Activated CD4-positive, alpha-beta memory T cell treated with anti-CD3 and anti-CD28 coated beads, Interleukin-2, amount 10 ng/mL, durations not matched to agents 7 days and 5 days (primary cell): ENCODE measurements at places on chromosomes 13 and 19. TPM values are rescaled to one million over a fixed set of nuclear protein-coding genes. Genes with fewer than 3 reads are reported as not detected.

Gene CEACAM3
- total RNA-seq = not detected

Gene SH2D3A
- total RNA-seq = 26.4 TPM

Gene ZNF91
- total RNA-seq = 43.5 TPM

GRCh38 chr19:48190288-48190884 is 19.9 kb downstream of the ZSWIM9 start:
- peak; percentile 55 for DNase-seq

DNA sequence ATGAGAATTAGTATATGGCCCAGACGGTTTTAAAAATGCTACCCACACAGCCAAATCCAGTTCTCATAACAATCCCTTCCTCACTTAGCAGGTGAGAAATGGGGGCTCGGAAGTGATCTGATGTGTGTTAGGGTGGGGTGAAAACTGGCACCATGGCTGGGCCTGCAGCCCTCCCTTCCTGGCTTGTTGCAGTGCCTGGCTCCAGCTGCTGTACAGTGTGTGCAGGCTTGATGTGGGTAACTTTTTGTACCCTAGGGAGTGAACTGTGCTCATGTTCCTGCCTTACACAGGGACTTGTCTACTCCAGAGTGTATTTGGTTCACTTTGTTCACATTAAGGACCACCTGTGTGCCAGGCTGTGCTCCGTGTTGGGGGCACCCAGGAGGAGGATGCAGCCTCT is 177.2 kb downstream of the LMO7 start:
- no peak for DNase-seq

GRCh38 chr19:16797876-16798275 is 31.3 kb upstream of the SIN3B start:
- no peak for DNase-seq

GRCh38 chr13:26184791-26185250 is 37.3 kb downstream of the RNF6 start:
- peak; percentile 78 for DNase-seq

Gene CGB1
- not detected for total RNA-seq

GRCh38 chr19:40947573-40947972 is 43.5 kb upstream of the CYP2B6 start:
- DNase-seq = no peak

DNA sequence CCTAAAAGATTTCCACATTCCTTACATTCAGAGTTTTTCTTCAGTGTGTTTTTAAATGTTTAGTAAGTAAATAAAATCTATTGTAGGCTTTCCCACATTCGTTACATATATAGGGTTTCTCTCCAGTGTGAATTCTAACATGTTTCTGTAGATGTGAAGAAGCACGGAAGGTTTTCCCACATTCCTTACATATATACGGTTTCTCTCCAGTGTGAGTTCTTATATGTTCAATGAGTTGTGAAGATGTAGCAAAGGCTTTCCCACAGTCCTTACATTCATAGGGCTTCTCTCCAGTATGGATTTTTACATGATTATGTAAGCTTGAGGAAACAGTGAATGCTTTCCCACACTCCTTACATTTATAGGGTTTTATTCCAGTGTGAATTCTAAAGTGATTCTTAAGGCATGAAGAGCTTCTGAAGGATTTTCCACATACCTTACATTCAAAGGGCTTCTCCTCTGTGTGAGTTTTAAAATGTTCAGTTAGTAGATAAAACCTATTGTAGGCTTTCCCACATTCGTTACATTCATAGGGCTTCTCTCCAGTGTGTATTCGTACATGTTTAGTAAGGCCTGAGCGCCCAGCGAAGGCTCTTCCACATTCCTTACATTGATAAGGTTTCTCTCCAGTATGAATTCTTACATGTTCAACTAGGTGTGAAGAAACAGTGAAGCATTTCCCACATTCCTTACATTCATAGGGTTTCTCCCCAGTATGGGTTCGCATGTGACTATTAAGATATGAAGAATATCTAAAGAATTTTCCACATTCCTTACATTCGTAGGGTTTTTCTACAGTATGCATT is 18.2 kb downstream of the ZNF121 start:
- DNase-seq = no peak

Gene HSH2D
- total RNA-seq = 110 TPM

- no peak for DNase-seq
Observed at GRCh38 chr19:50334741-50335421, 5.7 kb upstream of the KCNC3 start.

Gene YJU2
- total RNA-seq = 21.7 TPM

Gene FPR1
- not detected for total RNA-seq

GRCh38 chr13:30927595-30927994 is 4.9 kb upstream of the TEX26 start:
- DNase-seq = no peak

DNA sequence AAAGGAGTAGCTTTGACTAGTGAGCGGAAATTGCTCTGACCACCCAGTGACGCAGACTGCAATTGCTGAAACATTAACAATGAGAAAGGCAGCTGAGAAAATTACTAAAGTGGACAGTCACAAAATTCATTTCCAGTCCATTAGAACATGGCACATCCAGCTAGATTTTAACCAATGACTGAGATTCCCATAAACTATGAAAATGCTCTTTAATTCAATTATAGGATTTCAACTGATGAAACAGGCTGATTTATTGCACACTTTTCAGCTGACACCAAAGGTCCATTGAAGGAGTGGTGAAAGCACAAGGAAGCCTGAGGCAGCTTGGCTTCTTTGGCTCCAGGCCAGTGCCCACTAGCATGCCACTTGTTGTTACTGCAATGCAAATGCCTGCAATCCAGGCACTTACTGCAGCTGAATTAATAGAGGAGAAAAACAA is 933.4 kb downstream of the SLITRK6 start:
- no peak for DNase-seq

DNA sequence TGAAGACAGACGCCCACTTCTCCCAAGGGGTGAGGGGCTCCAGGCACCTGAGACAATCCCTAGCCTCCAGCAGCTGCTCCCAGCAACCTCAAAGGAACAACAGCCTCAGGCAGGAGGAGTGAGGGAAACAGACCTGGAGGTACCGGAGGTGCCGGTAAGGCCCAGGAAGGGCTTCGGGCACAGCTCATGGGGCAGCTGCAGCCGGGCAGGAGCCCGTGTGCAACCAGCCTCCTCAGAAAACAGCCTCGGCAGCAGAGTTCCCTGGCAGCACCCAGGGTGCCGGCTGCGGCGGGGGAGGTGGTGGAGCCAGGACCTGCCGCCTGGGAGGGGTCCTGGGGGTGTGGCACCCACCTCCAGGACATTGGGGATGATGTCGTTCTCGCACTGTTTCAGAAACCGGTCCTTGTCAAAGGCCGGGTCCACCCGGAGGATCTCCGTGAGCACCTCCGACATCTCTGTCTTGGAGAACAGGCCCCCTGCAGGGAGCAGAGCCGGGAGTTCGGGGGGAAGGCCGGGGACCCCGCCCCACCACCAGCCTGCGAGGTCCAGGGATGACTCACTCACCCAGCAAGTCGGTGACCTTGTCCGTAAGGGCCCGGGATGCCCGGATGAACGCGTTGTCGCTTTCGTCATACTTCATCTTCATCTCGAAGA is 6.5 kb upstream of the CTXN1 start:
- no peak for DNase-seq

DNA sequence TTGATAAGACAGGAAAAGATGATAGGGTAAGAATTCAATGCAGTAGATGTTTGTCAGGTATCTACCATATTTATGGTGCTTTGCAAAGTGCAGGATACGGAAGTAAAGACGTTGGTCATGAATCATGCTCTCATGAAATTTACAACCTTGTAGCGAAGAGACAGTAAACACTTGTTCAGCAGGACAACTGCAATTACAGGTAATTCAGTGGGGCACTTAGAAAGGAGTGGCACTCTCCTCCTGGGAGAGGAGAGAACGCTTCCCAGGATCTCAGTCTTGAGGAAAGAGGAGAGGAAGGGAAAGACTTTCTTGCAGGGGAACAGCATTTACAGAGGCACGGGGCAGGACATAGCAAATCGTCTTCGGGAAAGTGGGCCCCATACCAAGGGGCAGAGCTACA is 46.4 kb downstream of the SOX1 start:
- DNase-seq = no peak

Gene KRTDAP
- not detected for total RNA-seq

Gene ZNF491
- total RNA-seq = 0.98 TPM

DNA sequence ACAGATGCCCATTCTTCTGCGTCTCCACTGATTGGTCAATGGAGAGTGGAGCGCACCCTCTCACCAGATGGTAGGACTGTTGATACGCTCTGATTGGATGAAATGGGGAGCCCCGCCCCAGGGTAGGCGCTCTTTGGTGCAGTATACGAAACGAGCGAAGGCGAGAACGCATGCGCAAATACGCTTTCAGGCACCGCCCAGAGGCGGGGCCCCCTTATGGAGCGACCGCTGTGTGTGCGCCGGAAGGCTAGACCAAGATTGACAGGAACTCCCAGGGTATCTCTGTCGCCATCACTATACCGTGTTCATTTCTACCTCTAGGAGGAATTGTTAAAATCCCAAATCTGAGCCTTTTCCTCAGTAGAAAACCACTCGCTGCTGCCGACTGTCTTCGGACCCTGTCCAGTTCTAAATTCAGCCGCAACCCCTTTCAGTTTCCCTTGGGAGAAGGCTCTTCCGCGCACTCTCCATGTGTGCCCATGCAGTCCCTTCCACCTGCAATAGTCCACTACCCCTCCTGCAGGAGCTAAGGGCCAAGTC is 720 bp upstream of the HNRNPL start:
- no peak for DNase-seq

DNA sequence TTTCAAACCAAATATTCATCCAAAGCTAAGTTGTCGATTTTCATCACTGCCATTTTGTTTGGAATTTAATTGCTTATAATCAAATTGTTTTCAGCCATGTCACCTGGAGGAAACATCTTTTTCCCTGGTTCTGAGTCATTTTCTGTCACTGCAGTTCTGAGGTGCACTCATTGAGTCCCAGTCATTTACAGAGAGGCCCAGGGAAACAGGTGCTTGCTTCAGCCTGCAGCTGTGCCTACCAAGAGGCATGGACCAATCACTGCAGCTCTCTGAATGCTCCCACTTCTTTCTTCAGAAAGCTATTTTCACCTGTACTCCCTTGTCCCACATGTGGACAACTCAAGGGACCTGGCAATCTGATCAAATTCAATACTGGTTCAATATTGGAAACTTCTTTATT is 308.1 kb downstream of the COG6 start:
- DNase-seq = no peak

DNA sequence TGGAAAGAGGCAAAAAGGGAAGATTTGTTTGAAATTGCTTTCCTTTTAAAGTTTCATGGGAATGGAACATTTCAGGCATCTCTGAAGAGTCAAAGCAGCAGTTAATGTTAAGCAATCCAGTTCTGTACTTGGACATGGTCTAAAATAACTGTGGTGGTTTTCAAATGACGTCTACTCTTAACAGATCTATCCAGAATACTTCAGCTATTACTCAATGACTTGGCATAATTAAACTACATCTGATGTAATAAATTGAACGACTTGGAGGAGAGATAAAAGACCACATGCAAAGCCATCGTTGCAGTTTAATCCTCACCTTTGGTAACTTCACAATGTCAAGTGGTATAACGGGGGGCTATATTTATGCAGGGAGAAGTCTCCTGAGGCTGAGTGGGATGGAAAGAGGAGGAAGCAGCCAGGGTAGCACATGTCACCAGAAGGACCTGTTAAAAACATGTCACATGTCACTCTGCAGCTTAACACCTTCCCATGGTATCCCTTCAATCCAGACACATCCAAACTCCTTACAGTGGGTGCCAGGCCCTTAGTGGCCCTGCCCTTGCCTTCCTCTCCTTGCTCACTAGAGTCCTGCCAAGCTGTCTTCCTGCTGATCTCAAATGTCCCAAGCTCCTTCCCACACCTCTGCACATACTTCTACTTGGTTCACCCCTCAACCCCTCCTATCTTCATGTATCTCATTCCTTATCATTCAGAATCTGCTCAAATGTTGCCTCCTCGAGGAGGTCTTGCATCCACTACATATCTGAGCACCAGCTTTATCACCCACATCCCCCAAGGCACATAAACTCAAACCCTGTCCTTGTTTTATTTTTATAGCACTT is 327.8 kb downstream of the SUCLA2 start:
- no peak for DNase-seq

Gene S1PR4
- total RNA-seq = 275 TPM

DNA sequence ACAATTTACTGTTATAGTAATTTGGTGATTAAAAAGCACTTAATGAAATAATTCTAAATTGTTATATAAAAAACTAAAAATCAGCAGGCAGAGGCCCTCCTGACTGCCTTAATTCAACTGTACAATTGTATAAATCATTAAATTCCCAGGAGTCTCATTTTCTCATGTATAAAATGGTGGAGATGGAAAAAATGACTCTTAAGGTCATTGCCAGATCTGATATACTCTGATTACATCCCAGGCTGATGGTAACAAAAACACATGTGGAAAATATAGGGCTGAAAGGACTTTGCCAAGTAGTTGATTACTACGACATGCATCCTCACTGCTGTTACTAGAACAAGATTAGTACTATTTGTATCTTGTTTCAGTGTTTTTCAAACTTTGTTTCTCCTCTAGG is 1020.0 kb upstream of the SLC10A2 start:
- no peak for DNase-seq

GRCh38 chr19:5091684-5092480 is 123.0 kb downstream of the KDM4B start:
- DNase-seq = no peak

- DNase-seq = no peak
Observed at GRCh38 chr19:29497241-29497640, 28.6 kb upstream of the VSTM2B start.

GRCh38 chr13:62997038-62997599 is 1581.5 kb upstream of the PCDH20 start:
- DNase-seq = no peak

Gene ZFP36
- total RNA-seq = 194 TPM

GRCh38 chr19:38134540-38135149 is 89.4 kb downstream of the DPF1 start:
- peak; percentile 34 for DNase-seq

DNA sequence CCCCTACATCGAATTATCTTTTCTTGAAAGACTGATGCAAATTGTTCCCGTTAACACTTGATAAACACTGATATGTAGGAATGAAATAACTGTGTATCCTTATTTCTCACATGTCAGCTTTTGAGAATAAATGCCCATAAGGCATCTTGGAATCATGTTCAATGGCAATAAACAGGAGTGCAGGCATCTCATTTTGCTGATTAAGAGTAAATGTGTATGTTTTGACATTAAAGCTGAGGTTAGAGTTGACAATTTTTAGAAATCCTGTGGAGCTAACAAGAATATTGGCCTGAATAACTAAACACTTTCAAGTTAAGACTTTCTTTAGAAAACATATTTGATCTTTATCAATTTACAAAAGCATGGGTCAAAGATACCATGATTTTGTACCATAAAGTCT is 646.2 kb upstream of the MIR17HG start:
- no peak for DNase-seq

GRCh38 chr19:44742330-44743061 is 6.0 kb upstream of the BCL3 start:
- DNase-seq = no peak

- no peak for DNase-seq
Observed at GRCh38 chr19:16085115-16085514, 8.8 kb downstream of the TPM4 start.

Gene CACNG6
- total RNA-seq = not detected

GRCh38 chr13:41960637-41961465 is at the start of gene VWA8:
VWA8 (minus strand) TSS chr13:41961109; CDS start chr13:41961015, 94 bp downstream.
- DNase-seq = peak; percentile 87
